SW480 (cell line): ENCODE measurements at places on chromosomes 3 and 15.

DNA sequence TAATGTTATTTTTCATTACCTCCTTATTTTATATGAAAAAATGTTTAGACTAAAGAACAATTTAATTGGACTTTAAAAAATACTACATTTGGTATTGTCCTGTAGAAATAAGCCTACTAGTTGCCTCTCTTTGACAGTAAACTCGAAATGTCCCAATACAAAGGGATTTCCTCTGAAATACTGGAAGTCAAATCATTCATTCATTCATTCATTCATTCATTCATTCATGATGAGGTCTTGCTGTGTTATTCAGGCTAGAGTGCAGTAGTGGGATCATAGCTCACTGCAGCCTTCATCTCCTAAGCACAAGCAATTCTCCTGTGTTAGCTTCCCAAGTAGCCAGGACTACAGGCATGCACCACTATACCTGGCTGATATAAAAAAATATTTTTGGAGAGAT, 50.6 kb upstream of the PYGO1 start:
- no peak for DNase-seq

GRCh38 chr3:39850716-39851032, 41.3 kb downstream of the MYRIP start:
- DNase-seq: no peak

DNA sequence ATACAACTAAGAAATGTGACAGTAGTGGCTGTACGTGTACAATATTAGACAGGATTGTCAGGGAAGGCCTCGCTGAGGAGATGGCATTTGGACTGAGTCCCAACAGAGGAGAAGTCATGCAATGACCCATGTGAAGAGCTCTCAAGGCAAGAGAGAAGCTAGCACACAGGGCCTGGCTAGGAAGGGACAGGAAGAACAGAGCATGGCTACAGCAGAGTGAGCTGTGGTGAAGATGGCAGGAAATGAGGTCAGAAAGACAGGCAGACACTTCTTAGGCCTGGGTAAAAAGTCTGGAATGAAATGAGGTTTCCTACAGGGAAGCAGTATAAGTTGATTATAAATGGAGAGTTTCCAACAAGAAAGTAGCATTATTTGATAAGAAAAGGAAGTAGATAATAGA, 33.2 kb upstream of the LEKR1 start:
- no peak for DNase-seq

- DNase-seq: peak; percentile 55
Observed at GRCh38 chr3:11944052-11944673, 60.0 kb upstream of the SYN2 start.

GRCh38 chr3:522888-523287, 326.3 kb downstream of the CHL1 start:
- no peak for DNase-seq

- no peak for DNase-seq
Observed at GRCh38 chr15:26729030-26729429, 43.8 kb downstream of the GABRB3 start.
